Tongue (tissue), 3 donors: ENCODE measurements at places on chromosomes 12 and 14. TPM values are rescaled to one million over a fixed set of nuclear protein-coding genes. Genes with fewer than 3 reads are reported as not detected.

The PTGER2 gene
- total RNA-seq = 0.21 TPM

The PAPOLA gene
- 138 TPM for total RNA-seq

- DNase-seq = peak; percentile 18
Observed at GRCh38 chr12:53657041-53657440, 18.8 kb downstream of the ATP5MC2 start.

The ADAMTS20 gene
- 0.21 TPM for total RNA-seq
